ENCODE measurements at places on chromosomes 5 and 9.

DNA sequence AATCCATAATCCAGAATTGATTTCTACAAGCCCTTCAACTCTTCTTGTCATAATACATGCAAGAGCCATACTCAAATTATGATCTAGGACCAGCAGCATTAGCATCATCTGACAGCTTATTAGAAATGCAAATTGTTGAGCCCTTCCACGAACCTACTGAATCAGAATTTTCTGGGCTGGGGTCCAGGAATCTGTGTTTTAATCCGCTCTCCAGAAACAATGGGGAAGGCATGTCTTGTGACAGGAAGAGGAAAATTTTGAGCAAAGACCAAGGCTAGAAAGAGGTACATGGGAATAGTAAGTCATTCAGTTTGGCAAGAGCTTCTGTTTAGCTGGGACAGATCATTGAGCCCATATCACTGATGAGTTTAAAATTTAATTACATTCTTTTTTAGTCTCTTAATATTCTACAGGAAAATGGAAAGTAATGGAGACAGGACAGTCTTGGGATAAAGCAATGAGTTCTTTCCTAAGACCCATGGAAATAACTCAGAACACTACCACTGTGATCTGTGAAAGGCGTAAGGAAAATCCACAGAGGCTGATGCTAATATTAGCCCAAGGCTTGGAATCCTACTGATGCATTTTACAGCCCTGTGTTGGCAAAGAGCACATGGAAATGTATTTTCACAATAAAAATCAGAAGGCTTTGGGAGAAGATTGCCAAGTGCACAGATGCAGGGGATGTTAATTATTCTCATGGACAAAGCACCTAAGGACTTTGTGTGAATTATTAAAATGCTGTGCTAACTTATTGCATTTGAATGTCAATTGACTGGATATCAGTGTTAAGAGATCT lies 73.7 kb upstream of the STK32A start:
- no peak for DNase-seq

- DNase-seq = no peak
These were observed 68.0 kb downstream of the FAM174A start for GRCh38 chr5:100603141-100603540.

DNA sequence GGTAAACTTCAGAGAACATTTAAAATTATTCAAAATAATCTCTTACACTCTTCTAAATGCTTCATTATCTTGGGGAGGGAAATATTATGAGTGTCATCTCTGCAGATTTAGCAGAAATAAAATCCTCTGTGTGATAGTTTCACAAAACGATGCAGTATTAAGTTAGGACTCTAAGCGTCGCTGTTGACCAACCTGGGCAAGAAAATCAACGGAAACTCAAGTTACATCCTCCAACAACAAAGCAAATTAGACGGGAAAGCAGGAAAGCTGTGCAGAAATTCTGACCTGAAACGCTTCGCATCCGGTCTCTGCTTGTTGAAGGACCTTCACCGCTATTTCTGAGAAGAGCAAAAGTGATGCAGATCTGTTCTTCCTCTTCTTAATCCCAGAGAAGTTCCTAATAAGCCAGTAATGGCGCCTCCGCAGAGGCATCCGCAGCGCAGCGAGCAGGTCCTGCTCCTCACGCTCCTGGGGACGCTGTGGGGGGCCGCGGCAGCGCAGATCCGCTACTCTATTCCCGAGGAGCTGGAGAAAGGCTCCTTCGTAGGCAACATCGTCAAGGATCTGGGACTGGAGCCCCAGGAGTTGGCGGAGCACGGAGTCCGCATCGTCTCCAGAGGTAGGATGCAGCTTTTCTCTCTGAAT lies at the start of gene PCDHGA6:
PCDHGA6 (plus strand) TSS at position 219 of the 645 bp plus-strand sequence; CDS start at position 412, 193 bp downstream.
- no peak for DNase-seq

GRCh38 chr9:78939311-78940065 lies 632.3 kb upstream of the TLE4 start:
- no peak for DNase-seq

DNA sequence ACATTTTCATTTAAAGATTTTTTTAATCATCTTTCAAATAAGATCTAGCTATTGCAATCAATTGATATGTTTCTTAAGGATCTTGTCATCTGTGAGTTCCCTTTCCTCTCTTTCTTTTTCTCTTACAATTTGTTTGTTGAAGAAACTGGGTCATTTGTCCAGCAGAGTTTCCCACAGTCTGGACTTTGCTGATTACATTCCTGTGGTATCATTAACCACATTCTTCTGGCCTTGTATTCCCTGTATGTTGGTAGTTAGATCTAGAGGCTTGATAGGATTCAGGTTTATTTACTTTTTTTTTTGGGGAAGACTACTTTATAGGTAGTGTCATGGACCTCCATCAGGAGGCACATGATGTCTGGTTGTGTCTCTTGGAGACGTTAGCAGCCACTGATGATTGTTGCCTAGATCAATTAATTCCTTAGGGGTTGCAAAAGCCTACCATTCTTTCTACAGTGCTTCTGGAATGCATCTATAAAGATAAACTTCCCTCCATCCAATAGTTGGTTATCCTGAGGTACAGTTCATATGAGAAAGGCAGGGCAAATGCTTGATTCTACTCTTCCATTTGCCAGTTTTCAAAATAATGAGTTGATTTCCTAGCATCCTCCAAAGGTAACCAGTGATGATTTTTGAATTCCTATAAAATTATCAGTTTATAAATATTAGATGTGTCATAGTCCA lies 14.3 kb downstream of the PDE8B start:
- no peak for DNase-seq

- no peak for DNase-seq
These were observed 290.6 kb downstream of the AOPEP start for GRCh38 chr9:95017062-95017461.

- no peak for DNase-seq
These were observed 5.2 kb downstream of the PTCH1 start for GRCh38 chr9:95511616-95511931.

DNA sequence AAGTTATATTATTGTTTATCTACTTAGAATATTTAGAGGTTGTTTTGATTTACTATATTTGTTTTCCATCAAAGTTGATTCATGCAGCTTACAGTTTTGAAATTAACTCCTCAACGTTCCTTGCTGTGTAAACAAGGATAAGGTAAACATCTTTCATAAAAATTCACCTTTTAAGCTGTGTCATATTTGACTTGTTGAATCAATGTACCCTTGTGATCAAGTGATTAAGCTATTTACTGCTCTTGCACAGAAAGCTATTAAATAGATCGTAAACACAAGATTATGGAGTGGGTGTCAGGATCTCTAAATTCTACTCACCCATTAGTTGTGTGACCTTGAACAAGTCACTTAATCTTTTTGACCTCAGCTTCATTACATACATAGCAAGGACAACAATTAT lies 2054.0 kb upstream of the NUDT12 start:
- DNase-seq = no peak

- DNase-seq = no peak
These were observed 6.0 kb upstream of the RICTOR start for GRCh38 chr5:39080168-39080567.

GRCh38 chr5:63029891-63030290 lies 451.3 kb downstream of the LRRC70 start:
- DNase-seq = no peak

DNA sequence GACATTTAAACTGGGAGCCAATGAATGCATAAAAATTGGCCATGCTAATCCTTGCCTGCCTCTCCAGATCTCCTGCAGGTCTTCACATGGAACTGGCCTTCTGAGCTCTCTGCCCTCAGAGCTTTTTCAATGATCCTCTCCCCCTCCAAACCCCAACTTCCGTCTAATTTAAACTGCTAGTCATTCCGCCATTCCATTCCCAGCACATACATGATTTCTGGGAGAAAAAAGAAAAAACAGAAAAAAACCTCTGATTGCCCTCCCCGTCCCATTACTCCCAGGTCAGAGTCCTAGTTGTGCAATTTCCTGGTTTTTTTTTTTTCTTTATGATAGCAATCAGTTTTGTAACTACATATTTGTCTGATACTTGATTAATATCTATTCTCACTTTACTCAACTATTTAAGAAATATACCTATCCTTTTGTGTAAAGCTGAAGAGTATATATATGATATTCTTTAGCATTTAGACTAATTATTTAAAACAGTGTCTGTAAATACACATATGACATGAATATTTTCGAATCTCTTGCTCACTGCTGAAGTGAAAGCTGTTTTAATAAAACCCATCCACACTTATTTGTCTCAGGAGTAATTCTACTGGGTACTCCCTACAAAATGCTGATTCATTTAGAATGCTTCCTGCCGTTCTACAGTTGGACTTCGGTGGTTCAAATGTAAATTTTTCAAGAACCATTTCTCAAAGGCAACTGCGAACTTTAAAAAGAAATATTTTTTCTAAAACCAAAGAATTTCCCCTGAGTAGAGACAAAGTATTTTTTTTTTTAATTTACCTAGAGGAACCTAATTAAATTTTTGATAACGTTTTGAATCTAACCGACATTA lies 1.6 kb downstream of the HINT1 start:
- no peak for DNase-seq

GRCh38 chr5:83540783-83541182 lies 69.2 kb downstream of the VCAN start:
- no peak for DNase-seq

GRCh38 chr5:149766460-149767280 lies 36.6 kb downstream of the PPARGC1B start:
- DNase-seq = no peak

DNA sequence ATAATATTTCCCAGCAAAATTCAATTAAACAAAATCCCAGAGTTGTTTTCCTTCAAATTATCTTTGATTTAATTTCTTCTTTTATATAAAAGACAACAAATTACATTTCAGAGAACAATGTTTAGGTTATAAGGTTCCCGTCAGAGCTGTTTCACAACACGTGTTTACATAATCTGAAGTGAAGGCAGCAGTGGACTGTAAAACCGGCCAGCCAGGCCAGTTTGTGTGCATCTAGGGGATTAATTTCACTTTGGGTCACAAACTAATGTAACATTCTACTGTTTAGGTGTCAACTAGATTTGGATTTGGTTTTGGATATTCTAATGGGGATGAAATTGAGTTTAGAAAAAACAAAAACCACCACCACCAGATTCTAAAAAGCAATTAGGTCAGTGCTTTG lies 86.5 kb upstream of the PLPP1 start:
- no peak for DNase-seq

GRCh38 chr5:45109636-45110035 lies 300.9 kb downstream of the MRPS30 start:
- no peak for DNase-seq

DNA sequence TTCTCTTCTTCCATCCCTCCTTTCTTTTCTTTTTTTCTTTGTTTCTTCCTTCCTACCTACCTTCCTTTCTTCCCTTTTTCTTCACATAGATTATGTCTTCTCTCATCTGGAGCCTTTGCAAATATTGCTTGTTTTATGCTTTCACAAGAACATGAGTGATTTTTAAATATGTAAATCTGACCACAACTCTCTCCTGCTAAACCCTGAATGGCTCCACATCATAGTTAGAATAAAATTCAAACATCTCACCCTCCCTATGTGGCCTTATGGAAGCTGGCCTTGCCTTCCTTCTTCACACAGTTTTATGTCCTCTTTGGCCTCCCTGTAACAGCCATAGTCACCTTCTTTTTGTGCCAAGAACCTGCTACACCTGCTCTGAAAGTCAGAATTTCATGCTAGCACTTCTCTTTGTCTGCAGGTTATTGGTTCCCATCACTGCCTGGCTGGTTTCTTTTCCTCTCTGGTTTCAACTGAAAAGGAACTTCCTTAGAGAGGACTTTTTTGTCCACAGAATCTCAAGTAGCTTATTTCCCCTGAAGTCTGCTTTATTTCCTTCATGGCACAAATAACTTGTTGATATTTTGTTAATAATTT lies 114.3 kb upstream of the TNC start:
- DNase-seq = no peak

GRCh38 chr5:154141745-154142221 lies 48.8 kb upstream of the GALNT10 start:
- no peak for DNase-seq

GRCh38 chr9:73845539-73845938 lies 651.6 kb upstream of the RORB start:
- DNase-seq = no peak

- no peak for DNase-seq
These were observed 470.6 kb upstream of the MPDZ start for GRCh38 chr9:13750061-13750460.

- no peak for DNase-seq
These were observed 547.6 kb upstream of the WWC1 start for GRCh38 chr5:167743695-167744464.

DNA sequence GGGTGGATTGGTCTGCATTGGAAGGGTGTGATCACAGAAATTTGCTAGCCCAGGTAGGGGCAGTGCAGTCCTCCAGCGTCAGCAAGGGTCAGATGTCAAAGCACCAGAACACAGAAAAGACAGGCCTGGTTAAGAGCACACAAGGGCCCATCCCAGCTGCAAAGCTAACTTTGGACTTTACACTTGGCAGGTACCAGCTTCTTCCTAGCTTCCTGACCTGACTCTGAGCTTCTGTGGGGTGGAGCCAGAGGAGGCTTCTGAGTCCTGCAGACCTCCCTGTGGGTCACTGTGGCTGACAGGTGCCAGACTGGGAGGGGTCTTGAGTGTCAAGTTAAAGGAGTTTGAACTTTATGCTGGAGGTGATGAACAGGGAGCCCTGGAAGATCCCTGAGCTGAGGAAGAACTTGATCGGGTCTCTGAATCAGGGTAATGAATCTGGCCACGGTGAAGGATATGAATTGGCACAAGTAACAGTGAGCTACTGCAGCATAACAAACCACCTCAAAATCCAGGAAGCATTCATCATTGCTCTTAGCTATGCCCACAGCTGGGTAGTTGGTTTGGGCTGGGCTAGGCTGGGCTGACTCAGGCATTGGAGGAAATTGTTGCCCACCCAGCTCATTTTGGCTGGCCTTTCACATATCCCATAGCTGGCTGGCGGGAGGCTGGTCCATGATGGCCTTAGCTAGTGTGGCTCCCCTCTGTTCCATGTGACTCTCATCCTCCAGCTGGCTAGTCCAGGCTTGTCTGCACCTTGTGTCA lies 63.4 kb downstream of the BARX1 start:
- DNase-seq = no peak

GRCh38 chr5:96714951-96715451 lies 52.8 kb downstream of the CAST start:
- DNase-seq = no peak

- no peak for DNase-seq
These were observed 143.7 kb downstream of the C5orf15 start for GRCh38 chr5:133824661-133825254.

DNA sequence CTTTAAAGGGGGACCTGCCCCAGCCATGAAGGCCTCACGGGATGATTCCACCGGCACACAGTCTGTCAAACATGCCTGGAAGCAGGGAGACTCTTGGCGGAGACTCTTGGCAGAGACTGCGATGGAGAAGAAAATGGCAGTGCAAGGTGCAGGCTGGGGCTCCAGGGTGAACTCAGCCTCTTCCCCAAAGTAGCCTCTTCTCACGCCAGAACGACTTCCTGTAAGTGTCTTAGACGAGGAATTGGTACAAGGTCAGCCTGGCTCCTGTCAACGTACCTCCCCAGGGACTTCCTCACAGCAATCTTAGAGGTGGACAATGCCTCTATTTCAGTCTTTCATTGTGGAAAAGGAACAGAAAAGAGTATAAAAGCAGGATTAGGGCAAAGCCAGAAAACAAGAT lies 109.3 kb downstream of the UGCG start:
- no peak for DNase-seq
